ENCODE measurements at places on chromosomes 4 and X.

DNA sequence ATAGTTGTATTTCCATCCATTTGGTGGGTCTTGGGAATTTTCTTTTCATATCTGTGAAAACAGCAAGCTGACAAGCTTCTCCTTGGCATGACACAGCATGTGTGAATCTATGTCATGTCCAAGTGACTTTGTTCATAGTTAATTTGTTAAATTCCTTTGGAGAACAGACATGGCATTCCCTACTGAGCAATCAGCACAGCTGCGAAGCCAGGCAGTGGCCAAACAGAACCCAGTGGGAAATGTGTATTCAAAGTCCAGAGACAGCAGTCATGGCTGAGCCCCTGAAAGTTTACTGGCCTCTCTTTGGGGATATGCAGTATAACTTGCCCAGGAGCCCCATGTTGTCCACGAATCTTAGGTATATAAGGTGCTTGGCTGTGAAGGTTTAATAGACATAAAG, 474.7 kb downstream of the NKX6-1 start:
- no peak for DNase-seq

GRCh38 chrX:5086388-5086787, 1142.3 kb downstream of the NLGN4X start:
- no peak for DNase-seq

DNA sequence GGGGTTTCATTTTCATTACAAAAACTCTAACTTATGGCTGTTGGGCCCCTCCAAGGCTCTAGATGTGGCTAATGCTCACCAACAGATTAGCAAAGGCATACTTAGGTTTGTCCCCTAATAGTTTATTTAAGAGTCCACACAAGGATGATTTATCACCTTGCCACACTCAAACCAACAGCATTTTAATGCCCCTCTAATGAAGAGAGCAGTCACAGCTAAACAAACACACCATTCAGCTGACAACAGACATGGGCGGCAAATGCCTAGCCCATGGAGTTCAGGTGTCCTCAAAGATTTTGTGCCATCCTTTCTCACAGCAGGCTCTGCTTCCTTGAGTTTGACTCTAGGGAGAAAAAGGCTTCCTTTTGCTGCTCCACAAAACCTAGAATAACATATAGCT, 61.8 kb upstream of the CITED1 start:
- no peak for DNase-seq

- no peak for DNase-seq
Measured at GRCh38 chr4:6268650-6269615, 717 bp upstream of the WFS1 start.

All from activated T-cell treated with anti-CD3 and anti-CD28 coated beads for 24 hours (primary cell).